ENCODE measurements at places on chromosomes 4 and X.

- DNase-seq: peak; percentile 6
Observed at GRCh38 chr4:154616731-154617130, 4.3 kb upstream of the FGG start.

DNA sequence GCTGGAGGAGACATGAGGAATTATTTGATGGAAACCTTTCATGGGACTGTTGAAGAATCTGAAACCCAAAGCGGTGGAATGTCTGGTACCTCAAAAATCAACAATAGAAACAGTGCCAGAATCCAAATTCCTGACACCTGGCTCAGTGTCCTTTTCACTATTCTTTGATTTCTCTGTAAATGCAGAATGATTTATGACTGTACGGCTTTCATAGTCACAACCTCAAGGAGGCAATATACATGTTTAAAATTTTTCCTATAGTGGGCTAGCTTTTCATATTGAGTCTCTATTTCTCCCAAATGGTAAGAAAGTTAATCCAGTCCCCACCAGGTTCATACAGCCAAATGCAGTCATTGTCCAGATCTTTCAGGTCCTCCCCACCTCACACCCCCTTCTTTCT is 19.3 kb downstream of the DAPP1 start:
- no peak for DNase-seq

DNA sequence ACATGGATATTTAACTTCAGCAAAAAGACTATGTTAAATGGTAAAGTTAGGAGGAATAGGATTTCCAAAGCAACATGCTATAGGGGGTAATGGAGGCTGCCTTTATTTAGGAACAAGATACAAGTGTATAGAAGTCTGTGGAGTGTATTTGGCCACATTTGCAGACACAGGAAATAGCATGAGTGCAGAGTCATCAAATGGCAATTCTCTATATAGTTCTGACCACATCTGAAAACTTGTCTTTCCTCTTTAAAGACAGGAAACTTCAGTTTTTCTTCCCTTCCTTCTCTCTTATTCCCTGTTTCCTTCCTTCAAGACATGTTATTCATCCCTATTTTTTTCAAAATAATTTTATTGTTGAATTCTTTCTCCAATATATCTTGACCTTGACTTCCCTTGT is 119.3 kb upstream of the PITX2 start:
- no peak for DNase-seq

DNA sequence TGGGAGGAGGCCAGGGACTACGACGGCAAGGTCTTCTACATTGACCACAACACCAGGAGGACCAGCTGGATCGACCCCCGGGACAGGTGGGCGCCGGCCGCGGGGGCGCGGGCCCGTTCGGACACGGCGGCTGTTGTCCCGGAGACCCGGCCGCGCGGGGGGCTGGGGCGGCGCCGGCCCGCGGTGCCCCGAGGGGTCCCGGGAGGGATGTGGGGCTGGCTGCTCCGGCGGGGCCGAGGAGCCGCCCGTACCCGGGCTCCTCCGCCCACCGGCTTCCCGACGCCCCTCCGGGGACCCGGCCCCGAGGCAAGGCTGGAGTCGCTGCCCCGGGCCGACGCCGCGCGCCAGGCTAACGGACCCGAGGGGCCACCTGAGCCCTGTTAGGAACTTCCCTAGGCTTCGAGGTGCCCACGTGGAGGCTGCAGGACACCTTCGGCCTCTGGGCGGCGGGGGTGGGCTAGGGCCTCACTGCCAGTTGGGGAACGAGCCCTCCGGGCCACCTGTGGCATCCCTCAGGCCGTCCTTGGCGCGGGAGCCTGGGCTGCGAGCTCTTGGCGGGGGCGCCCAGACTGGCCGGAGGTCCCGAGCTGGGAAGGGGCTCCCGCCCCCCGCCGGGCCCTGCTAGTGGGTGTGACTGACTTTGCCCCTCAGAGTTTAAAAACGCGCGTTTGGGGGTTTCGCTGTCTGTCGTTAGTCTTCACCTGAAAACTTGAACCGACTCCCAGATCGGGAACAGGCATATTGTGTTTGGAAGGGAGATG is 660 bp downstream of the WWC2 start:
- no peak for DNase-seq

DNA sequence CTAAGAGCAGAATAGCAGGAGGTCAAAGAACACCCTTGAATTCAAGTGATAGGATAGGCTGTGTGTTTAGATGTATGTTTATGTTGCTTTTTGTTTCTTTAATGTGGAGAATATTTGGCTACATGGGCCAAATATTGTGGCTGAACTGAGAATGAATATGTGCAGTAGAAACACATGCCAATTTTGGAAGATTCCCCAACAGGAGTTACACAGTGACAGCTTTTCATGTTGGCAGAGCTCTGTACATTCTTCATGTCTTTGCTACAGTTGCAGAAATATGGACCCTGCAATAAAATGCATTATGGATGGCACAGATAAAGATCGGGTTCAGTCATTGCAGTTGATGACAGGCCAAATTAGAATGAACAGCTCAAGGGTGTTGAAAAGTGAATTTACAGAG is 82.8 kb upstream of the SLC4A4 start:
- DNase-seq: no peak

GRCh38 chrX:39903343-39903742 is 194.4 kb downstream of the BCOR start:
- DNase-seq: peak; percentile 57

- no peak for DNase-seq
Observed at GRCh38 chr4:113101669-113102068, 52.2 kb downstream of the ANK2 start.

- no peak for DNase-seq
Observed at GRCh38 chr4:28211676-28212470, 1351.2 kb downstream of the STIM2 start.

DNA sequence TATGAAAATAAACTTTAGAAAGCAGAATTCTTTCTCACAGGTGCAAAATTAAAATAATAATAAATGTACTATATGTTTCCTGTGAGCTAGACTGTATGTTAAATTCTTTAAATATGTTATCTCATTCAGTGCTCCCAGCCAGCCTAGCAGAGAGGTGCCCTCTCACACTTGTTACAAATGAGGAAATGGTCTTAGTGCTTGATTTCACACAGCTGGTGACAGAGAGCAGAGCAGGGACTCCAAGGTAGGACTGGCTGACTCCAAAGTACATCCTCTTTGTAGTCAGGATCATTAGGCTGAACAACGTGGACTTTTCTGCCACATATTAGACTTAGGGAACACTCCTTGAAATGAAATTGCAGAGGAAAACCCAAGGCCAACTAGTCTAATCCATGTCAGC is 72.0 kb upstream of the HHIP start:
- DNase-seq: no peak

GRCh38 chr4:24053934-24054333 is 164.1 kb upstream of the PPARGC1A start:
- DNase-seq: no peak

DNA sequence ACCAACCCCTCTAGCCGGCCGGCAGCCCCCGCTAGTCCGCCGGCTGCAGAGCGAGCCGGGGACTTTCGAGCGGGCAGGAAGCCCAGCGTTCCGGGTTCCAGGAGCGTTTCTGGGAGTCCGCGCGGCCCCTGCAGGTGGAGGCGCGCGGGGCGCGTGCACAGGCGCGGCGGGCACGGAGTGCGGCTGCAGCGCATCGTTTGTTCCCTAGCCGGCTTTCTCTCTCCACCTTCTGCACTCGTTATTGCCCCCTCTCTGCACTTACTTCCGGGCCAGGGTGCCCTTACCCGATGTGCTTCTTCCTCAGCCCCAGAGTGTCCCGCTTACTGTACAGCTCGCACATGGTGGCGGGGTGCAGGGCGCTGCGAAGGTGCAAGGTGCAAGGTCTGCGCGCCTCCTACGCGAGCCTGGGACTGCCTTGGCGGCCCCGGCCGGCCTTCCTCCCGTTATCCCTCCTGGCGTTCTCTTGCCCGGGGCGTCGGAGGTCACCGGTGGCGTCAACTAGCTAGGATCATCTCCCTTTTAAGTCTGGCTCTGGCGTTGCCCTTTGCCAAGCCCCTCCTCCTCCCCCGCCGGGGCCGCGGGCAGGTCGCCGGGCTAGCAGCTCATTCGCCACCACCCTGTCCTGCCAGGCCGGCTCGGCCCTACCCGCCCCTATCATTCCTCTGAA is at the start of gene ETNPPL:
ETNPPL (minus strand) TSS at position 495 of the 667 bp plus-strand sequence; CDS start at position 340, 155 bp downstream.
- peak; percentile 16 for DNase-seq

DNA sequence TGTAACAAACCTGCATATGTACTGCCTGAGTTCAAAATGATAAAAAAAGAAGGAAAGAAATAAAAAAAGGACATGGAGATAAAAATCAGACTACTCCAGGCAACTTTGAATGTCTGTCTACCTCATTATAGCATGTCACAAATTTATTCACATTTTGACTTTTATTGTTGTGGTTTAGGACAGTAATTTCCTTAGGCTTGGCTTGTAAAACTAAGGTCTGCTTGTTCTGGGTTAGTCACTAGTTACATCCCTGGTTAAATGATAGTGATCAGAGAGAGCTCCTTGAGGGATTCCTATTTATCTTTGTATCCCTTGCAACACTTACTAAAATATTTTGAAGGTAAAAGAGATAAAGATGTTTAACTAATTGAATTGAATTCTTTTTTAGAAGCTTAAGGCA is 42.5 kb upstream of the ITM2A start:
- DNase-seq: no peak

GRCh38 chr4:42561031-42561430 is 95.9 kb downstream of the ATP8A1 start:
- no peak for DNase-seq

DNA sequence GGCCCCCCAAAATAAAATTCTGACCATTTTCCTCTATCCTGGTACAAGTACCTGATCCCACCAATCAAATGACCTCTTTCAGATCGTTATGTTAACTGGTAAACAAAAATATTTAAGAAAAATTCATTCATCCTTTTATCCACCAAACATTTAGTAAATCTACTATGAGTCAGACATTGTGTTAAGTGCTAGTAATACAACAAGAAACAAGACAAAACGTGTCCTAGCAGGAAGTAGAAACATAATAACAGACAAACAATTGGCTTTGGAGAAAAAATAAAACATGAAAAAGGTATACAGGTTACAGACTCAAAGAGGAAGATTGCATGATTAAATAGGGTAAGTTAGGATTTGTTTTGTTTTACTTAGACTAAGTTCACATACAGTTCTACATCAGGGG is 43.7 kb downstream of the ANTXR2 start:
- no peak for DNase-seq

GRCh38 chr4:61277785-61278760 is 77.9 kb downstream of the ADGRL3 start:
- no peak for DNase-seq

- peak; percentile 72 for DNase-seq
Observed at GRCh38 chr4:109560687-109561461, 828 bp downstream of the MCUB start.

GRCh38 chr4:123593655-123594054 is 197.1 kb downstream of the SPRY1 start:
- peak; percentile 15 for DNase-seq

- no peak for DNase-seq
Observed at GRCh38 chr4:36358173-36358572, 76.8 kb downstream of the DTHD1 start.

GRCh38 chrX:85516131-85516530 is 136.7 kb upstream of the POF1B start:
- no peak for DNase-seq

GRCh38 chrX:108271397-108271787 is 166.8 kb downstream of the COL4A6 start:
- no peak for DNase-seq

- DNase-seq: no peak
Observed at GRCh38 chrX:125952973-125953372, 213.1 kb downstream of the DCAF12L2 start.

DNA sequence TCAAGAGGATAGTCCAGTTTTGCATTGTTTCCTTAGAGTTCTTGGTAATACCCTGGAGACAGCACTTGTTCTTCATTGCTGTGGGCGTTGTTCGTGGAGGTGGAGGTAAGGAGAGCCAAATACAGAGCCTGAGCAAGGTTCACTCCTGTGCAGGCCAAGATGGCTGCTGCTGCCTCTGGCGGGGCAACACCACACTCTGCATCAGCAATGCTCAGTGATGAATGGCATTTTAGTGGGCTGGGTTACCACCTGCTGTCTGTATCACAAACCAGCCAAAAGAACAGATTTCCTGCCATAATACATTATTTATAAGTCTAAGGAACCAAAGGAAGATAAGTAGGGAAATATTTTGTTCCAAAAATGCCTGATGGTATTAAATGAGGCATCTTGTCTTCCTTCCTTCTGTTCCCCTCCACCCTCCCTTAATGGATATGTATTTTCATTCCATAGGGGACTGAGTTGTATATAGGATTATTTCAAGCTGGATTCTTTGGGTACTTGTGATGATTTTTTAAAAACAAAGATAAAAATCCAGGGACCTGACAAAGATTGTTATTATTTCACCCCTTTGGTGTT is 61.6 kb upstream of the LIMCH1 start:
- DNase-seq: no peak

DNA sequence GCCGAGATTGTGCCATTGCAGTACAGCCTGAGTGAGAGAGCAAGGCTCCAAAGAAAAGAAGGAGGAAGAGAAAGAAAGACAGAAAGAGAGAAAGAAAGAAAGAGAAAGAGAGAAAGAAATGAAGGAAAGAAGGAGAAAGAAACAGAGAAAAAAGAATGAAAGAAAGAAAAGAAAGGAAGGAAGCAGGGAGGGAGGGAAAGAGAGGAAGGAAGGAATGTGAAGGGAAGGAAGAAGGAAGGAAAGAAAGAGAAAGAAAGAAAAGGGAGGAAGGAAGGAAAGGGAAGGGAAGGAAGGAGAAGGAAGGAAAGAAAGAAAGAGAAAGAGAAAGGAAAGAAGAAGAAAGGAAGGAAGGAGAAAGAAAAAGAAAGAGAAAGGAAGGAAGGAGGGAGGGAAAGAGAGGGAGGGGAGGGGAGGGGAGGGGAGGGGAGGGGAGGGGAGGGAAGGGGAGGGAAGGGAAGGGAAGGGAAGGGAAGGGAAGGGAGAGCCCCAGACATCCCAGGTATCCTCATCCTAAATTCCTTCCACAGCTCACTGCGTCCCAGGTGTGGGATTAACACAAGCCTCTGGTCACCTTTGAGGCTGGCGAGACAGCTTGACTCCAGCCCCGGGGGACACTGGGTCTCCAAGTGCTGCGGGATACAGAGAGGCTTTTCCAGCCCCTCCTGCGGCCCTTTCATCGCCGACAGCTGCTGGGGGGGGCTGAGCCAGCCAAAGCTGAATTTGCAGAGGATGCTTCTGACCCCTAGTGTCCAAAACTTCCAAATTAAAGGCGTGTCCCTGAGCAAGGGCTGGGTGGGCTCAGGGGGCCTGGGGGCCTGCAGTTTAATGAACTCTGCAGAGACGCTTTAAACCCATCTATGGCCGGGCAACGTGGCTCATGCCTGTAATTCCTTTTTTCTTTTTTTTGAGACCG is 24.2 kb upstream of the CSF2RA start:
- DNase-seq: no peak

- peak; percentile 25 for DNase-seq
Observed at GRCh38 chrX:19886883-19887531, 393 bp downstream of the SH3KBP1 start.
